Endodermal cell (in vitro differentiated cells): ENCODE measurements at places on chromosomes 7 and 10. TPM values are rescaled to one million over a fixed set of nuclear protein-coding genes. Genes with fewer than 3 reads are reported as not detected.

HOXA9 gene
- not detected in 2 replicates for total RNA-seq

C7orf33 gene
- total RNA-seq, result not detected in 2 replicates

CYP3A4 gene
- not detected in 3 replicates for total RNA-seq

ADAM12 gene
- 0.52 TPM in 1 of 3 replicates, not detected in the others for total RNA-seq

HMX2 gene
- total RNA-seq, result not detected in 2 replicates

OPN1SW gene
- 0.45 TPM in 1 of 3 replicates, not detected in the others for total RNA-seq

AUTS2 gene
- 83.3 and 106 TPM in 2 replicates for total RNA-seq

ANKRD30A gene
- total RNA-seq, result not detected in 3 replicates

CHN2 gene
- 9.3 and 14.1 TPM in 2 replicates for total RNA-seq

GRCh38 chr7:6262221-6262620 lies 10.2 kb downstream of the CYTH3 start:
- H3K4me3 ChIP-seq, result no peak overlapping the region
- H3K36me3 ChIP-seq, result no peaks in the 10 kb centered on the region
- peaks cover 98% of the 10 kb centered on the region for H3K27me3 ChIP-seq

- no peak overlapping the region for H3K4me3 ChIP-seq
- no peaks in the 10 kb centered on the region for H3K27me3 ChIP-seq
- H3K27ac ChIP-seq, result no peak overlapping the region
- no peaks in the 10 kb centered on the region for H3K4me1 ChIP-seq
Measured at GRCh38 chr7:99386584-99387238, 12.2 kb downstream of the ARPC1B start.

- no peak overlapping the region for H3K4me3 ChIP-seq
- H3K27ac ChIP-seq, result no peak overlapping the region
- no peaks in the 10 kb centered on the region for H3K36me3 ChIP-seq
- no peak for DNase-seq
Measured at GRCh38 chr10:91566115-91566514, 66.8 kb downstream of the PPP1R3C start.

GRCh38 chr10:58698777-58699356 lies 186.2 kb downstream of the BICC1 start:
- no peaks in the 10 kb centered on the region for H3K4me1 ChIP-seq
- no peak overlapping the region for H3K27ac ChIP-seq
- no peaks in the 10 kb centered on the region for H3K27me3 ChIP-seq
- H3K36me3 ChIP-seq, result no peaks in the 10 kb centered on the region
- no peak overlapping the region for H3K4me3 ChIP-seq

DNA sequence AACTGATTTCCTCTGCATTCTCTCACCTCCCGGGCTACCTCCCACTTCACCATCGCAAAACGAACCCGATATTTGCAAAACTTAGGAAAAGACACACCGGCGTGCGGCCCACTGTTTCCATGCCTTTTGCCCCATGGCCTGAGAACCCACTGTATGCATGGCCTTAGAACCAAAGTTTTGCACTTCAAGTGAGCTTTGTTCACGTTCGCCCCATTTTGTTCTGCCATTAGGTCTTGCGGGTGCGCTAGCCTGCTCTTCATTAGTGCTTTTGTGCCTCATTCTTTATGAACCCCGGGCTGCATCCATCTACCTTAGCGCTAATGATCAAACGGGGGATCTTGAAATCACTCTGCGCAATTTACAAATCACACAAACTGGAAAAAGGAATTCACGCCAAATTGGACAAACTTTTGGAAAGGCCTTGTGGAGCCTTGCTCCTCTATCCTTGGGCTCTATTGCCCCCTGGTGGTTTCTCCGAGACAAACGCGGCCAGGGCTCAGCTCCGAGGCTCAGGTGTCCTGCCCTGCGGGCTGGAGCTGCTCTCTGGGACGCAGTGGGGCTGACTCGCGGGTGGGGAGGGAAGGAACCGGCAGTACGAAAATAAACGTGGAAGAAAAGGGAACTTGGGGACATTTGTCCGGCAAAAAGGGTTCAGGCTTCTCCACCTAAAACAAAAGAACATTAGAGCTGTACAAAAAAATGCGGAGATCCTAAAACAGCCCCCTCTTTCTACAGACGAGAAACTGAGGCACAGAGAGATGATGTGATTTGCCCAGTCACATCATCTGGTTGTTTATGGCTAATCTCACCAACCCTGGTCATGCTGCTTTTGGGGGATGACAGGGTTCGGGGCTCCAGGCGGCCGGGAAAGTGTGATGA lies 300.4 kb upstream of the NFE2L3 start:
- peak overlapping the region; percentile 53 for H3K4me3 ChIP-seq
- no peaks in the 10 kb centered on the region for H3K36me3 ChIP-seq
- peaks cover 4% of the 10 kb centered on the region for H3K4me1 ChIP-seq
- H3K27me3 ChIP-seq, result peaks cover 29% of the 10 kb centered on the region

DNA sequence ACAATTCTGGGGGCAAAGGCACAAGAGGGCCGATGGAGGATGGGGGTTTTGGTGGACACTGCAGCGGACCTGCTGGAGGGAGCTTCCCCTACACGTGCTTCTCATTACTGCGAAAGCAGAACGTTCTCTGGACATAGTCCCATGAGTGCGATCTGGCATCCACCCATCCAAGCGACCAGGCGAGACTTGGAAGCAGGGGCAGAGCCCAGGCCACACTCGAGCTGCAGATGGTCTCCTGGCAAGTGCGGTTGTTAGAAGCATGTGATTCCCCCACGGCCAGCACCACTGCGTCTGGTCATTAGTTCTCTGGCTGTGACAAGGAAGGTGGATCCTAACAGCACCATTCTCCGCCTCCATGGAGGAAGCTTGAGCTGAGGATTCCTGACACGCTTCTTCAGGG lies 118.4 kb upstream of the TCERG1L start:
- no peaks in the 10 kb centered on the region for H3K4me1 ChIP-seq
- no peaks in the 10 kb centered on the region for H3K36me3 ChIP-seq
- H3K27ac ChIP-seq, result no peak overlapping the region
- H3K27me3 ChIP-seq, result no peaks in the 10 kb centered on the region
- no peak overlapping the region for H3K4me3 ChIP-seq
- DNase-seq, result no peak

DNA sequence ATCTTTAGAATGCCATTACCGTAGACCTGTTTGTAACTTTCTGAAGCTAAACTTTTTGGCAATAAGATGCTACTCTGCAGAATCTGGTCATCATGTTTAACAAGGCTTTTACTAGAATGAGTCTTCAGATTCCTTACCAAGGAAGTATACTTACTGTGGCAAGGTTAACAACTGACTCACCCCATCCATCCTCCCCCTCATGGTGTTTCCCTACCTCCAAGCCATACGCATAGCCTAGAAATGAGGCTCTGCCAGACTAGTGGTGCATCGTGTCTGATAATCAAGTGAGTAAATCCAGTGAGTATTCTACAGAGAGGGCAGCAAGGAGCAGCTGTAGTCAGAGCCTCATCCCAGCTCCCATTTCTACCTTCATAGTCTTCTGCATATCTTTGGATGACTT lies 223.6 kb downstream of the IPMK start:
- H3K27ac ChIP-seq, result no peak overlapping the region
- no peak for DNase-seq
- no peaks in the 10 kb centered on the region for H3K27me3 ChIP-seq
- H3K36me3 ChIP-seq, result no peaks in the 10 kb centered on the region

GRCh38 chr10:92655426-92655825 lies 34.3 kb upstream of the HHEX start:
- H3K4me3 ChIP-seq, result no peak overlapping the region
- no peaks in the 10 kb centered on the region for H3K27me3 ChIP-seq
- H3K4me1 ChIP-seq, result no peaks in the 10 kb centered on the region
- no peak overlapping the region for H3K27ac ChIP-seq
- H3K36me3 ChIP-seq, result peaks cover 48% of the 10 kb centered on the region

DNA sequence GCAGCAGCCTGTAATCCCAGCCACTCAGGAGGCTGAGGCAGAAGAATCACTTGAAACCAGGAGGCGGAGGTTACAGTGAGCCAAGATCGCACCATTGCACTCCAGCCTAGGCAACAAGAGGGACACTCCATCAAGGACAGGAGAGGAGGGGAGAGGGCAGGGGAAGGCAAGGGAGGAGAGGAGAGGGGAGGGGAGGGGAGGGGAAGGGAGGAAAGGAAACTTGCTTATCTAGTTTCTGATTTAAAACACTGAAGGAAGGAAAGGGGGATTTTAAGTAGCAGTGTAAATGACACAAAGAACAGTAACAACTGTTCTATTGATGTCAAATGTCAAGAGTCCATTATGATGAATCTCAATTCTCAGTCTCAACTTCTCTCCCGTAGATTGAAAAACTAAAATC lies 43.7 kb downstream of the SRPK2 start:
- no peaks in the 10 kb centered on the region for H3K36me3 ChIP-seq
- DNase-seq, result no peak
- no peaks in the 10 kb centered on the region for H3K4me1 ChIP-seq
- no peak overlapping the region for H3K4me3 ChIP-seq

- H3K27ac ChIP-seq, result no peak overlapping the region
- H3K36me3 ChIP-seq, result no peaks in the 10 kb centered on the region
- no peak overlapping the region for H3K4me3 ChIP-seq
- no peak for DNase-seq
Measured at GRCh38 chr7:30863706-30864035, 48.0 kb upstream of the AQP1 start.

GRCh38 chr10:33335801-33336581 lies 1.5 kb upstream of the NRP1 start:
- no peak overlapping the region for H3K27ac ChIP-seq
- no peaks in the 10 kb centered on the region for H3K36me3 ChIP-seq
- DNase-seq, result peak; percentile 77

DNA sequence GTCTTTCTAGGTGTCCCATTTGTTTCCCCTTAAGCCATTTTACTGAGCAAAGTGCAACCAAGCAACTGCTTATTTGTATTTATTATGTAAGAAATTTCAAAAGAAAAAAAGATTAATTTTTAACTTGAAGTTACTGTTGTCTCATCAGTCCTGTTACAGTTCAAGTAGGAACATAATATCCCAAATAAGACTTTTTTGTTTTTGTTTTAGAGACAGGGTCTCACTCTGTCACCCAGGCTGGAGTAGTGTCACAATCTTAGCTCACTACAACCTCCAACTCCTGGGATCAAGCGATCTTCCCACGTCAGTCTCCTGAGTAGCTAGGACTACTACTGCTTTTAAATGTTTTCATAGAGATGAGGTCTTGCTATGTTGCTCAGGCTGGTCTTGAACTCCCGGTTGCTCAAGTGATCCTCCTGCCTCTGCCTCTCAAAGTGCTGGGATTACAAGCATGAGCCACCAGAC lies 101.9 kb downstream of the MICU1 start:
- H3K36me3 ChIP-seq, result no peaks in the 10 kb centered on the region
- no peak overlapping the region for H3K27ac ChIP-seq
- H3K27me3 ChIP-seq, result no peaks in the 10 kb centered on the region
- H3K4me1 ChIP-seq, result no peaks in the 10 kb centered on the region
- no peak overlapping the region for H3K4me3 ChIP-seq
